Stimulated activated CD8-positive, alpha-beta memory T cell treated with anti-CD3 and anti-CD28 coated beads, Interleukin-7, amount 100 ng/mL, for 4 hours (primary cell): ENCODE measurements at places on chromosomes 2 and 18.
A peak's percentile ranks its signal among the peaks of the same experiment; 100 is the strongest.

GRCh38 chr2:85188852-85189251 is 55.7 kb downstream of the TCF7L1 start:
- DNase-seq: no peak

DNA sequence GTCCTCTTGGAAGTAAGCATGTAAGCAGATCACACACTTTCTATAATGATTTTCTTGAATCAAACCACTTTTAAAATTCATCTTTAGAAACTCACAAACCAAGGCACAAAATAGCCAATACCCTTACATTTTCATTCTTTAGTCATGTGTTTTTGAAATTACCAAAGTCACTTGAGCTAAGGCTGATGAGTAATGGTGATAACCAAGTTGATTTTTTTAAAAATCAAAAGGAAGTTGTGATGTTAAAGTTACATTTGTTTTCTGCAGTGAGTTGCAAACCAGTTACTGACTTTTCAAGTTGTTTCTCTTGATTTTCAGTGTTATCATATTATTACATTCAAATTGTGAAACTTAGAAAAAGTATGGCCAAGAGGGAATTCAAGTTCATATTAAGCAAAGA is 21.5 kb upstream of the IL18RAP start:
- no peak for DNase-seq

- no peak for DNase-seq
Observed at GRCh38 chr2:73295751-73296400, 2.5 kb upstream of the EGR4 start.

GRCh38 chr18:5029592-5029991 is 167.5 kb downstream of the AKAIN1 start:
- DNase-seq: no peak

- DNase-seq: no peak
Observed at GRCh38 chr2:175737722-175738361, 264.2 kb downstream of the LNPK start.

DNA sequence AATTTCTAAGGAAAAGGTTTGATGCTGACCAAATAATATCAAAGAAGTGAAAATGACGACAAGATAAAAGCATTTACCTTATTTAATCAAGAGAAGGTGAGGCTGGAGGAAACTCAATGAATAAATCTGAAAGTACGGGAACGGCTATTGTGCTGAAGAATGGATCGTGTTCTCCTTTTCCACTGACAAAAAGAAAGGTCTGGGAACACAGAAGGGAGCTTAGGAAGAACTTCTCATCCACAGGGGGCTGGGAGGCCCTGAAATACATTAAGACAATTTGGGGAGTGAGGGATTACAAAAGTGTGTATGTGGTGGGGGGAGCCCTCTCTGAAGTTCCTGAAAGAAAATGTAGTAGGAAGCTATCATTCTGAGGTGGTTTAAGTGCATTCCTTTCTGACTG is 582.3 kb downstream of the SLC4A3 start:
- DNase-seq: no peak

DNA sequence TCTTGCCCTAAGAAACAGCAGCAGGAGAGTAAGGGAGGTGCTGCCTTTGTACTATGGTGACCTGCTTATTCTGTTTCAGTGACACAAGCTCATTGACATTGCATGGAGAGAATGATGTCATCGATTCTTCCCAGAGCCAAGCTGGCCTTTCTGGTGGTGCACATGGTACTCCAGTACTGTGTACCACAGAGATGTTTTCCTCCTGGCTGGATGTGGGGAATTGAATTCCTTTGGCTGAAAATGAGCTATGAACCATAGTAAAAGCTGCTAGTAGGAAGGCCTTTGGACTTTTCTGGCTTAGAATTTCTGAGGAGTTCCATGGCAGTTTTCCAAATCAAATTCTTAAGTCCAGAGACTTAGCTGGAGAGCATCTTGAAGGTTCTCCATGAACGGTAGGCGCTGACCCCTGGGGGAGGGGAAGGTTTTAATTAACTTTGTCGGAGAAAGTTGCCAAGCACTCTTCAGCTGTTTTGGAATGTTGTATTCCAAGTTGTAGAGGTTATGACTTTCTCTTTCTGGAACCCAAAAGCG is 17.1 kb upstream of the B3GNT2 start:
- no peak for DNase-seq

- DNase-seq: no peak
Observed at GRCh38 chr2:6939071-6939470, 21.9 kb downstream of the RNF144A start.

DNA sequence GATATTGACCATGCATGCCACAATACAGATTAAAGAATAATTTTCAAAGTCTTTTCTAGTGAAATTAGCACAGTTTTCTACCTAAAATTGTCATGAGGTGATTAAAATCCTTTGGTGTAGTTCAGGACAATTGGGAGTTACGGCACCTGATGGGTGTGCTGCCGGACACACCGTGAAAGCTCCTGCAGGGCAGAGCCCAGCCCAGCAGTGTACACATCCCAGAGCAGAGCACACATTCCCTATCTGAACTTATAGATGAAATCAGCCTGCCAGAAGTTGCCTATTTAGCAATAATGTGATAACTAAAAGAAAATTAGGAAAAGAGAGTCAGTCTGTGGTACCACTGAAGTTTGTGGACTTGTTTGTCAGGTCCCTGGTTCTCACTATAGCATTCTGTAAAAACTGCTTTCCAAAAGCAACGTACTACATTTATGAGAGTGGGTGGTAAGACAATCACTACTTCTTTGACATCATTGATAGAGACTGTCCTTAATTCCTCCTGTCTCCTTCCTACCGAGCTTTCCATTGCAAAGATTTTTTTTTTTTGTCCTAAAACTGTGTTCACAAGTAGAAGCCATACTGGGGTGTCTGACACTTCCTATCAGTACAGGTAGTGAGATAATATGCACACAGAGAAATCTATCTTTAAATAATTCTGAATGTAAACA is 3.4 kb downstream of the CYTIP start:
- DNase-seq: no peak

DNA sequence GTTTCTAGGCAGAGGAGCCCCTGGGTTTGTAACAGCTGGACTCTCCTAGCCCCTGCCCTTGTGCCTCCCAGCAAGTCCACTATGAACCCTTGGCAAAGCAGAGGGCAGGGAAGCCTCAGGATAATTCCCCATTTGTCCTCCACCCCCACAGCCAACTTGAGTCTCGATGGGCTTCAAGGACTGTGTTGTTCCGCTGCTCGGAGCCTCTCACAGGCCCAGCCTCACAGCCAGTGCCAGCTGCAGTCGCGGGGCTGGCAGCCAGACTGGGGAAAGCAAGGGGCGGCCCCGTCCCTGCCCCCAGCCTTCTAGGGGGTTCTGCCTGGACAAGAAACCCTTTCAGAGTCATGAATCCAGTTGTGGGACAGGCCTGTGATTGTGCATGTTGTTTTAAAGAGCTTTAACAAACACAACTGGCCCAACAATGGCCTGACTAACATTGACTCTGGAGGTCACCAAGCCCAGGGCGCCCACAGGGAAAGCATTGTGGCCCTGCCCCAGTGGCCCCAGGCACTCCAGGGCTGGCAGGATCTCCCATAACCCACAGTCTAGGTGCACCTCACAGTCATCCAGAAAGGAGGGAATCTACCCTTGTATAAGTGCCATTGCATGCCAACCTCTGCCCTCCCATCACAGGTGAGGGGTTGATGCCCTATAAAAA is 71.8 kb upstream of the DAPL1 start:
- no peak for DNase-seq

DNA sequence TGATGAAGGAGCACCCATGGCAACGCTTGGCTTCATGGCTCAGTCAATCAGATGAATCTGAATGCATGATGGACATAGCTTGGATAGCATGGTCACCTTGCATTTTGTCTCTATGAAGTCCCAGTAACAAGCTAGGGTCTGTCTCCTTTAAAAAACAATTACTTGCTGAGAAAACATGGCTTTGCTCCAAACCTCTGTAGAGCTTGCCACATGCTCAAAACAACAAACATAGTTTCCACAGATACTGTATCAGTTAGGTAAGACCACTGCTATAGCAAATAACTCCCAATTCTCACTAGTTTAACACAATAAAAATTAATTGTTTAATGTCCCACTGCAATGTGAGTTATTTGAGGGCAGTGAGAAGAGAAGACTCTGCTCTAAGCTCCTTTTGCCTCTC is 401.0 kb downstream of the IRS1 start:
- DNase-seq: no peak

DNA sequence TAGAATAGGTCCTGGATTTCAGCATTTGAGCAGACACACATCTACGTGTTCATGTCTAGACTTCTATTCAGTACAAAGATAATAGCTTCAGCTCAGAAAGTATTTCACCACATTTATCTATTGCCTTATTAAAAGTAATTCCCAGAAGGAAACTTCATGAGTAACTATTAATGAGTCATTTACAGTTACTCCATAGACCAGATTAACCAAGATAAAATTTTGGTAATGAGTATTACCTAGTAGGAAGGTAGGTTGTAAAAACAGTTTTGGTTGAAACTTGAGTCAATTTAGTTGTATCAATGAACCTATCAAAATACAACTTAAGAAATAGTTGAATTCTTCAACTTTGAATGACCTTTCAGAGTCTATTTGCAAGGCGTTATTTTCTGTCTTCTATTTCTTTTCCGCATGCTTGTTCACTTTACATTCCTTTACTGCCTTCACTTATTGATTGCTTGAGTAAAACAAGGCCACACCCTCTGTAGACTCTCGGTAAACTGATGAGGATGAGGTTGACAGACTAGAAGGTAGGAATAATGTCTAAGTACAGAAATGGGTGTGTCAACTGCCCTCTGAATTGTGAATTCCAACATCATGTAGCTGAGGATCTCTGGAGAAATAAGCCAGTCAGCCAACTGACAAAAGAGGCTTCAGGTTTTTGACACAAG is 1165.6 kb upstream of the ZEB2 start:
- DNase-seq: no peak

- no peak for DNase-seq
Observed at GRCh38 chr18:63085611-63086010, 234.0 kb downstream of the BCL2 start.

GRCh38 chr2:23106242-23106785 is 278.7 kb upstream of the KLHL29 start:
- no peak for DNase-seq

DNA sequence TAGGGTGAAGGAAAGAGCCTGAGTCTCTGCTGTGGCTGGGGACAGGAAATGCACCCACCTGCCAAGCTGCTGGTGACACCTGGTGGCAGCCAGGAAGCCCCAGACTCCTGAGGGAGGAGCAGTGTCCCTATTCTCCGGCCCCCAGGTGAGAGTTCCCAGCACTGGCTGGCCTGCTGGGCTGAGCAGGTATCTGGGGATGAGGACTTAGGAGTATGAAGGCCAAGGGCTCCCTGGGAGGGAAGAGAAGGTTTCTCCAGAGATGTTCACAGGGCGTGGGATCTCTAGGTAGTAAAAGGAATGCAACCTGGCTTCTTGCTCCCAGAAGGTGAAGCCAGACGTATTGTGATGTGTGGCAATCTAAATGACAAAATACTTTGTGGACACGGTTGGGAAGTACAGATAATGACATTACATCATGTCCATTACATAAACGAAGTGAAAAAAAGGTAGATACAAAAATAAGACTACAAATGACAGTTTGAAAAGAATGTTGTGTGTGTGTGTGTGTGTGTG is 75.8 kb upstream of the SLC1A4 start:
- no peak for DNase-seq

DNA sequence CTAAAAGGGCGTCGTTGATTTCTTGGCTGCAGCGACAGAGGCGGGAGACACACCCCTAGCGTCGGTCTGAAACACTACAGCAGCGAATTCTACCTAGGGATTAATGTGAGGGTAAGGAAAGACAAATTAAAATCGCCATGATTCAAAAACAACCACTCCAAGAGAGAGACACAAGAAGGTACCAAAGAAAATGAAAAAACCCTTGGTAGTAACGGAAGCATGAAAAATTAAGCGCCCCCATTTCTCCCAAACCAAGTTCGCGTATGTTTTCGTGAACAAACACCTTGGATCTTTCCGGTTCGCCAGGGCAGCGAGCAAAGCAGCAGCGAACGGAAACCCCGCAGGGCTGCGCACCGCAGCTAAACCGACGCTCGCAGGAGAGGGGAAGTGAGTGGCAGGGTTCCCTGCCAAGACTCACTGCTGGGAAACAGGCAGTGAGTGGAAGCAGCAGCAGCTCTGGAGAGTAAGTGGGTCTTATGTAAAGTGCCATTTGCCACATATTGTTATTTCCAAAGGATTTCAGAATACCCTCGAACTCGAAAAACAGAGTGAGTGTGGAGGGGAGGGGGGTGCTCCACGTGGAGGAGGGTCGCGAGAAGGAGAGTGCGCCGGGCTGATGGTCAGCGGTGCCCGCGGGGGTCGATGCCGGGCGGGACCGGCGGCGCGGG is 1.0 kb downstream of the PPP3R1 start:
- DNase-seq: peak; percentile 66

DNA sequence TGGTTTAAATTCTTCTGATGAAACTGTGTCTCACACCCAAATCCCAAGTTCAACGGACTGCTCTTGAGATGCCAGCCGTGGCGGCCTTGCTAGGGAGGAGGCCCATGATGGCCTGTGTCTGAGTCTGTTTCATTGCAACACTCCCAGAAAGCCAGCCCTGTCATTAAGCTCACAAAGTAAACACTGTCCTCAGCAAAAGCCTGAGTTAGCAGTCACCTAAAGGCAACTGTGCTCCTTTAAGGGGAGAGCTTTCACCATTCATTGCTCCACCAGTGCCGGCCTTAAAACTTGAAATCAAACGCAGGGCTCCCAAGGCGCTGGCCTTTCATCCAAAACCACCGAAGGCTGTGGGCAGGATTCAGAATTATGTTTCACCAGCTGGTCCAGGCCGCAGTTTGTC is 42.5 kb upstream of the PPP1CB start:
- no peak for DNase-seq

GRCh38 chr2:232957657-232958090 is 55.4 kb downstream of the NGEF start:
- no peak for DNase-seq

- DNase-seq: no peak
Observed at GRCh38 chr2:227853204-227853629, 18.2 kb upstream of the DAW1 start.

DNA sequence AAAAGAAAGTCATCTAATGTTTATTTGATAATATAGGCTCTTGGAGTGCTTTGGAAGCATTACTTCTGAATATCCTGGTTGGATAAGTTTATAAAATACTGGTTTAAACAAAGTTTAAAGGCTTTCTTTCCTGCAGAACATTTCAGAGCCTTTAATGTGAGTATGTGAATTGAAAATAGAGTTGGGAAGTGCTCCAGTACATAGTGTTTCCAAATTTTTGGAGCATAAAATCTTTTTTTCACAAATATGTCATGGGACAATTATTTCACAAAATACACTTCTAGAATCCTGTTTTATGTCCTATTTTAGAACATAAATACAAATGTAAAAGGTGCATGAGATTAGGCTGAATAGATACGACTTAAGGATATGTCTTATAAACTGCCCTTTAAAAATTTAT is 158.9 kb upstream of the HNRNPA3 start:
- DNase-seq: no peak

GRCh38 chr2:239396881-239397681 is 3.7 kb downstream of the HDAC4 start:
- DNase-seq: no peak

- DNase-seq: no peak
Observed at GRCh38 chr18:78786776-78787175, 192.8 kb upstream of the SALL3 start.

- DNase-seq: no peak
Observed at GRCh38 chr18:59180150-59180845, 39.7 kb upstream of the GRP start.
